ENCODE measurements at places on chromosomes 2 and 18. TPM values are rescaled to one million over a fixed set of nuclear protein-coding genes. Genes with fewer than 3 reads are reported as not detected.

DNA sequence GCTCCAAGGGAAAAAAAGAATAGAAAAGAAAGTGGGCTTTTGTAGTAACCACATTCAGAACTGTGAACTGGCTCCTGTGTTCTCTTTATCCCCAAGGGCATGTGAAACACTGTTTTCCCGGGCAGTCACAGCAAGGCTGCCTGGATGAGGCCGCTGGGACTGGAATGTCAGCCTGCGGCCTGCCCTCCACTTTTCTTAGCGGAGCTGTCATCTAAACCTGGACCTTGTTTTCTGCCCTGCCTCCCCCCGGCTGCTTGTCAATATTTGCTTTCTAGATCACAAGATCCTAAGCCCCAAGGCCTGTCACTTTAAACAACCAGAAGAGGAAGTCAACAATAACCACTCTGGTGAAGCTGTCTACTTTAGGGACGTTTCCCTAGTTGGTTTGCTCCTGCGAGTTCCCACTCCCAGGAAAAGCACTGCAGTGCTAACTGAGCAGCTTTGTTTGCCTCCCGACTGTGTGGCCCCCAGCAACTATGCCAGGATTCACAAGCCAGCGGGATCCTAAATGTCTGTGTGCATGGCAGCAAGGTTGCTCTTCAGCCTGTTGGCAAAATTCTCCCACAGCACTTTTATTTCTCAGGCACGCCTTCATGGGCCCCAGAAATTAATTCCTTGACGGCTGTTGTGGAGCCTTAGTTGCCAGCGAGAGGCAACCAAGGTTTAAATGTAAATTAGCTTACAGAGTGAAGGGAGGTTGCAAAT lies 30.6 kb downstream of the SOWAHC start:
- DNase-seq = no peak

GRCh38 chr2:10924441-10924840 lies 12.7 kb downstream of the KCNF1 start:
- no peak for DNase-seq

IL1RN gene
- not detected for total RNA-seq

DNA sequence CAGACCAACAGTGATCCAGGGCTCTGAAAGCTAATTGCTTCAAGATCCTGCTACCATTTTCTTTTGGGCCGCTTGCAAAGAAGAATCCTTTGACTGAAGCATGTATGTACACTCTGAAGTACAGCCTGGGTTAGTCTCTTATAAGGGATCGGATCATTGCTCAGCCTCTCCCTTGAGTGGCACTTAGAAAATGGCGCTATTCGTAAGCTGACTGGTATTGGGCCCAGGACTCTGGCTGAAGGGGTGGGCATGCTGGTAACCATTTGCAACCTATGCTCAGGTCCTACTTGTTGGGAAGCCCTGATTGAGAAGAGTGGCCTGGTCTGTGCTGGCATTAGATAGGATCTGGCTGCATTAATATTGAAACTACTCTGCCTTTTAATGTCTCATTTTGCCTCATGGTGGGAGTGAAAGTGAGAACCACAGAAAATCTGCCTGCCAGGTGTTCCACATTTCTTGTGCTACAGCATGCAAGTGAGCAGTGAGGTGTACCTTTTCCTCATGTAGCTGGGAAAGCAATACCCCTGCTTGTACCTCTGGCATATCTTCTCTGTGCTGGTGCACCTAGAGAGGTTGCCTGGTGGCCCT lies 661 bp upstream of the MGAT5 start:
- DNase-seq = no peak

Measured in A673 (cell line).